Nephron progenitor cell (in vitro differentiated cells): ENCODE measurements at places on chromosomes 4 and X.

- DNase-seq, result no peak
Observed at GRCh38 chr4:100555611-100556337, 38.0 kb upstream of the EMCN start.

- DNase-seq, result no peak
Observed at GRCh38 chr4:146522869-146523205, 1.1 kb upstream of the SLC10A7 start.

DNA sequence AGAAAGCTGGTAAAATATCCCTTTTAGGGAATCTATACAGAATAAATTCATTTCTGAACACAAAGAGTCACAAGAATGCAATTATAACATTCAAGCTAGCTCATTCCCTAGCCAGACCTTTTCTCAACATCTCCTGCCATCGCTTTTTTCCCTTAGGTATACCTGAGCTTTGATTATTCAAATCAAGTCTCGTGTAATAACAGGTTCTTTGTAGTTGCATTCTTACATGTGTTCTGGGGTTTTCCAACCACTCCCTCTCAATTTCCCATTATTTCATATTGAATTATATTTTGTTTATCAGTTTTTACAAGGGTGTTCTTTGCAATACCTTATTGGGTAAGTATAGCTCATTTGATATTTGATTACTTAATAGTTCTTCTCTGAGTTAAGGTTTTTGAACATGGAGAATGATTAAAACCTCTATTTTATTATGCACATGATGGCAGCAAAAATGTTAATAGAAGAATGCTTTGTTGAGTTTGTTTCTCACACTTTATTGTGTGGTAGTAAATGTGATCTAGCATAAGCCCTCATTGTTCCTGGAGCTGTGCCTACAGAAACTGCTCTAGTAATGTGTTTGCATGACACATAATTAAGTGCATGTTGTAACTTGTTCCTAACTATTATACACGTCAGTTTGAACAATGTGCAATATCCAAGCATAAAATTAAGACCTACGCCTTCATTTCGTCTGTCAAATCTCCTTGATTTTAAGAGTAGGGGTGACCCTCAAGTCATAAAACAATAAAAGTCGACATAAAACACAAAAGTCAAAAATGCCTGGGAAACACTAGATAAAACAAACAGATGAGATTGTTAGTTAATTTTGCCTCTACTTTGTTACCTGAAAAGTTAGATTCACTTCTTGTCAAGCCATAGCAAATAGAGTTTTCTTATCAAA lies 124.0 kb upstream of the POF1B start:
- no peak for DNase-seq

DNA sequence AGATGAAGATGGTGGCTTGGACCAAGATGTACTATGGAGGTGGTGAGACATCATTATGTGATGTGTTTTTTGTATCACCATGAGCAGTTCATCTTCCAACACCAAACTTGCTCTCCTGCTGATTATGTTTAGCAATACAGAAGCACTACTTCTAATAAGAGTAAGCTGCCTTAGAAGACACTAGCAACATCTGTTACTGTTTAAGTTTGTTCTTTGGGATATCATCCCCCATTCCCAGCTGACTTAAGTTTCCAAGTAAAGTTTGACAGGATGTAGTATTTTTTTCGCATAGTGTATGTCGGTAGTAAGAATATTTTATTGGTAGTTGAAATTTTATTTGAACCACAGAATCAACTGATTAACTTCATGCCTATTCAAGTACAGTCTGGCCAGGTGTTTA lies 123.5 kb upstream of the BMPR1B start:
- no peak for DNase-seq

- DNase-seq, result no peak
Observed at GRCh38 chrX:10875995-10876394, 235.1 kb upstream of the HCCS start.

- no peak for DNase-seq
Observed at GRCh38 chrX:118675966-118676349, 51.4 kb upstream of the IL13RA1 start.

- no peak for DNase-seq
Observed at GRCh38 chr4:98950925-98951324, 22.0 kb upstream of the EIF4E start.

DNA sequence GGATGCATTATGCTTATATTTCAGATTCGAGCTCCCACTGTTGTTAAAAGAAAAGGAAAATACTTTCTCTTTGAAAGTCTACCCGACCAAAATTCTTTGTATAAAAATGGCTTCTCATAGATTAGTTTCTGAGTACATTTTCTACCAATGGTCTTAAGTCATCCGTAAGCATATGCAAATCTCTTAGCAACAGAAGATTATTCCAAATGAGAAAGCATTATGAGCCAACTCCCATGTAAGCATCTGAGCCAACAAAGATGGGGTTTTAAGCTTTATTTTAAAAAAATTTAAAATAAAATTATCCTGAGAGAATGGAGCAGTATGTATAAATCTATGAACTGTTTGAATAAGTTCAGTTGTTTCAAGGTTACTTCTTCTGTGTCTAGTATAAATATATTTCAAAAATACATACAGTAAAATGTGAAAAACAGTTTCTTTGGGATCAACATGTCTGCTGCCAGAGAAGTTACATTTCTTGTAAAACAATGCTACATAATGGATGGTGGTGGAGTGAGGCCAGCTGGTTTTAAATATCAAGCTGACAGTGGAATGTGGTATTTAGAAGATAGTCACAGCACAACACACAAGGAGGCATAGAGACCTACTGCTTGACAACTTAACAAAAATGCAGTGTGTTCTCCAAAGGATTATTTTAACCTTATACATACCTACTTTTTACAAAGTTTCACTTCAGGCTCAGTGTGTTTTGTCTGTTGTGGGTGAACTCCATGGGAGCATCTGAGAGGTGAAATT lies 199.5 kb upstream of the DIPK2B start:
- DNase-seq, result no peak

DNA sequence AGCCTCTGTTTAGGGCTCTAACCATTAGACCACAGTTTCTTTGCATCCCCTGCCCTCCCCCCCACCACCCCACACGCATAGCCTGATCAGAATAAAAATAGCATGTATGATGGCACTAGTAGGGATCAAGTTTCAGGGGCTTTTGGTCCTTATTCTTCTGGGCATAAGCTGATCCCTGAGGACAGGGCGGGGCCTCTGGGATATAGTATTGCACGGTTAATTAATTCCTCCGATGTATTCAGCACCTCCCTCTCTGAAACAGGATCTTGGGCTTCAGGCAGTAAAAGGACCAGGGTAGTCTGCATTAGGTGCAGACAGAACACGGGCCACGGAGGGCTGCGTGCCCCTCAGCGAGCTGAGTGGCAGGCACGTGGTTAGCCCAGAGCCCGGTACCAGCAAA lies 57.1 kb downstream of the ELF4 start:
- no peak for DNase-seq

GRCh38 chrX:2188330-2188792 lies 312.4 kb downstream of the DHRSX start:
- DNase-seq, result peak; percentile 27

DNA sequence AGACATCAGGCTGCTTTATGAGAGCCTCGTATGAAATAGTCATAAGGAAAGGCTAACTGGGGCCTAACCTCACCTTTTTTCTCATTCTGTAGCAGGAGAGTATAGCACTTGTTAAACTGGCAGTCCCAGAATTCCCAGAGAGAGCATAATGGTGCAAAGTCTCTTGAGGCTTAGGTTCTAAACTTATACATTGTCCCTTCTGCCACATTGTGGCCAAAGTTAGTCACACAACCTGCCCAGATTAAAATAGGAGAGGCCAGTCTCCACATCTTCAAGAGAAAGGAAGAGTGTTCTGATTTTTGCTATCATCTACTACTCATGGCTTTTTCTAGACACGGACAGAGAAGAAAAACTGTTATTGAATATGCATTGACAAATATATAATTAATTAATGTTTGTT lies 1588.9 kb upstream of the PCDH7 start:
- no peak for DNase-seq

- DNase-seq, result peak; percentile 49
Observed at GRCh38 chr4:791898-792625, 33.9 kb downstream of the CPLX1 start.

DNA sequence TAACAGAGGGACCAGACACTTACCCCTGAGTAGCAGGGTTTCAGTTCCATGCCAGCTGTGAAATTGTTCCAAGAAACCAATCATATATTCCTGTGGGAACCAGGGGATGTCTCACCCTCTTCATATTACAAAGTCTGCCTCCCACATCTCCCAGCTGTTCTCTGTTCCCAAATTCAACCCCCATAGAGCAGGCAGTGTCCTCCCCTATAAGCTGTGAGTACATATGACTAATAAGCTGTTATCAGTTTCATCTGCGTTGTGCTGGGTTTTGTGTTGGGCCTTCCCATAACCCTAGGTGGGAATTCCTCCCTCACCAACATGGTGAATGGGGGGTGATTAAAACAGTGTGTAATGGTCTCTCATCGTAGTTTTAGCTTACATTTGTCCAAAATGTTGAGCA lies 41.0 kb downstream of the CEP44 start:
- DNase-seq, result no peak

DNA sequence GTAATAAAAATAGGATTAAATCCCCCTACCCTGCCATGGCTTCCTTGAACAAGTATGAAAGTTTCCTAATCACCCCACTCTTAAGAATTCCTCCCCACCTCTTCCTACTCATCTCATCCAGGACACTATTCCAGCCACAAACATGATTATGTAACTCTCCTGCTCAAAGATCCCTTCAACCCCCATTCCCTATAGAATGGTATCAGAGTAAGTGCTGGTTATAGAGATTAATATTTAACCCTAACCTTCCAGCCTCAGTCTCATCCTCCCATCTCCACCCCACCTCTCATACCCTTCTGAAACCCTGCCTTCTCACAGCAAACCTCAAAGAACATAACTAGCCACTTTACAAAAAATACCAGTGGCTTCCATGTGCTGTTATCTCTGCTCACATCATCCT lies 155.1 kb downstream of the PPP3CA start:
- no peak for DNase-seq
